Fibroblast of pulmonary artery (primary cell): ENCODE measurements at places on chromosomes 1 and 21.

DNA sequence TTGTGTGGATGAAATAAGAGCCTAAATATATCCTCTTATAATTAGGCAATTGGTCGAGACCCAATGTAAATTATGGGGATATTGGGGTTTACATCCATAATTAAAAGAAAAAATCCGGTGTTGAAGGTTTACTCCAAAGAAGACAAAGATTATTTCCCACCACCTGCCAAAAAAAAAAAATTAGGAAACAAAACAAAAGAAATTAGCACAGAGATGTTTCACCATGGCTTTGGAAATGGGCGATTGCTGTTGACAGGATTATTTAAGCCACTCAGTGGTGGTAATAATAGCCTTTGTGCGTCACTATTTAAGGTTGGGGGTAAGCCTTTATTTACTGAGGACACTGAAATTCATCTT lies 585 bp upstream of the GLRX2 start:
- no peak for DNase-seq

GRCh38 chr1:75132242-75132811 lies 1.9 kb upstream of the LHX8 start:
- DNase-seq, result no peak

DNA sequence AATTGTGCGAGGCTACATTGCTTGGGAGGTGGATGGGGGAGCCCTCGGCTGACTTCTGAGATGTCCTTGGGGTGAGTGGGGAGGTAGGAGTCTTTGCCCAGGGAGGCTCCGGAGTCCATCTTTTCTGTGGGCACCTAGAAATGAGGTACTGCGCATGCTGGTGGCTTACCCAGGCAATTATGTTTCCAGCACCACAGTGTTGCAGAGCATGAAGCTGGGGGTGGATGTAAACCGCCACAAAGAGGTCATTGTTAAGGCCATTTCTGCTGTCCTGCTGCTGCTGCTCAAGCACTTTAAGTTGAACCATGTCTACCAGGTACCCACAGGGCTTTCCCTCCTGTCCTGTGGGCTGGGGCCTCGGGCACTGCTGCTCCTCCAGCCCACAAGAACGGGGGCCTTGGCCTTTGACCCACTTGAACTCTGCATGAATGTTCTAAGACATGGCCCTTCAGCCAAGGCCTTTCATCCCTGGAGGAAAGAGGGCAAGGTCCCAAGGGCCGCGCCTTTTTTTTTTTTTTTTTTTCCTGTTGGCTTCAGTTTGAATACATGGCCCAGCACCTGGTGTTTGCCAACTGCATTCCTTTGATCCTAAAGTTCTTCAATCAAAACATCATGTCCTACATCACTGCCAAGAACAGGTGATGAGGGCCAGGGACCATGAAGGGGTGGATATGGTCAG lies 14.6 kb downstream of the STRIP1 start:
- DNase-seq, result no peak

DNA sequence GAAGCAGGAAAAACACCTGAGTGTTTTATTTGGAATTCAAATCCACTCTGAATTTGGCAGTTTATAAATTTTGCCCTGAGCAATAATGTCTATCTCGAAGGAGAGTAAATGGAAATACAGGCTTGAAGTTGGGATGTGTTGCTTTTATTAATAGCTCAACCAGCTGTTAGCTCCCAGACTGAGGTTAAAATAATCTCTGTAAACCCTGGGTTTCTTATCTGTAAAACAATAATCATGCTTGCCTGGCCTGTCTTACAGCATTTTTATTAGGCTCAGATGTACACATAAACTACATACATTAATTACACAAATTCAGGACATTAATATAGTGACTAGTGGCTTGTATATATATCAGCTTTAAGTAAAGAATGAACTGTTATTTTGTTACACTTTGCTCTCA lies 148.5 kb downstream of the GALNT2 start:
- no peak for DNase-seq
